ENCODE measurements at places on chromosomes 1 and 21. TPM values are rescaled to one million over a fixed set of nuclear protein-coding genes. Genes with fewer than 3 reads are reported as not detected.

GRCh38 chr1:61079898-61080336 lies 2.4 kb upstream of the NFIA start:
- peaks cover 27% of the 10 kb centered on the region for H3K4me1 ChIP-seq
- no peaks in the 10 kb centered on the region for H3K36me3 ChIP-seq
- peak overlapping the region; percentile 39 for H3K4me3 ChIP-seq
- DNase-seq = peak; percentile 82

DNA sequence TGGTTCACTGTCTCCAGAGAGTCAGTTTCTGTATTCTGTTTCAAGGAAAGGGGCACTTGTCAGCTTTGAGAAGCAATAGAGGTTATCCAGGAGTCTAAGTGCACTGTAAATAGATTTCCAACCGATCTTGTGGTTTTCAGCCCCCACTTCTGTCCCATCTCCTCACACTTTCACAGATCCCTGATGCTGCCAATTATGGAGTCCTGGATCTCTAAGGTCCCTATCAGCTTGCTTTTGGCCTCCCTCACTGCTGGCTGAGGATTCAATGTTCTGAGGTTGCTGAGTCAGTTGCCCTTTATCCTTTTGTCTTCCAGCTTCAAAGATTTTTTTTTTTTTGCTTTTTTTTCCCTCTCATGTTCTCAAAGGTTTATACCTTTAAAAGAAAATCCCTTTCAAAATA lies 98.4 kb downstream of the DIRAS3 start:
- H3K4me3 ChIP-seq = no peak overlapping the region
- no peaks in the 10 kb centered on the region for H3K36me3 ChIP-seq
- no peak overlapping the region for H3K27ac ChIP-seq

DNA sequence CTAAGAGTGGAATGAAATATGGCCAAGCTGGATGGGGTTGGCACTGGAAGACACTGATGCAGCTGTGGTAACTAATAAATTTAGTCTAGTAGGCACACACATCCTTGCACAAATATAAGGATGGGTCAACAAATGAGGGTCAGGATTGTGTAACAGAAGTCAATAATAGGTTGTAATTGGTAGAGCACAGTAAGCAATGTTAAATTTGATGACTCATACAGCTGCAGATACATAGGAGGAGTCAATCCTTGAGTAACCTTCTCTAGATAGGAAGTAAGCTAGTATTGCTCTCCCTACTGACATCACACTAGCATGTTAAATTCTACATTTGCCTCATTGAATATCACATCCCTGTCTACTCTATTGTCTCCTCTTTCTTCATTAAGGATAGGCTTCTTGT lies 332.1 kb downstream of the PTPRC start:
- H3K4me3 ChIP-seq = no peak overlapping the region
- no peak for DNase-seq
- no peaks in the 10 kb centered on the region for H3K27me3 ChIP-seq
- no peaks in the 10 kb centered on the region for H3K4me1 ChIP-seq

- DNase-seq = no peak
- no peaks in the 10 kb centered on the region for H3K36me3 ChIP-seq
- peaks cover 17% of the 10 kb centered on the region for H3K4me1 ChIP-seq
- no peak overlapping the region for H3K4me3 ChIP-seq
- no peaks in the 10 kb centered on the region for H3K27me3 ChIP-seq
- peak overlapping the region; percentile 35 for H3K27ac ChIP-seq
Observed at GRCh38 chr1:39852214-39852791, 31.0 kb downstream of the TRIT1 start.

- H3K27ac ChIP-seq = no peak overlapping the region
- DNase-seq = no peak
- no peaks in the 10 kb centered on the region for H3K36me3 ChIP-seq
- H3K27me3 ChIP-seq = no peaks in the 10 kb centered on the region
- no peaks in the 10 kb centered on the region for H3K4me1 ChIP-seq
- H3K4me3 ChIP-seq = no peak overlapping the region
Observed at GRCh38 chr1:62978741-62979140, 194.8 kb downstream of the ATG4C start.

GRCh38 chr21:27713154-27714109 lies 746.5 kb upstream of the ADAMTS5 start:
- H3K27ac ChIP-seq = peak overlapping the region; percentile 50
- no peak overlapping the region for H3K4me3 ChIP-seq

DNA sequence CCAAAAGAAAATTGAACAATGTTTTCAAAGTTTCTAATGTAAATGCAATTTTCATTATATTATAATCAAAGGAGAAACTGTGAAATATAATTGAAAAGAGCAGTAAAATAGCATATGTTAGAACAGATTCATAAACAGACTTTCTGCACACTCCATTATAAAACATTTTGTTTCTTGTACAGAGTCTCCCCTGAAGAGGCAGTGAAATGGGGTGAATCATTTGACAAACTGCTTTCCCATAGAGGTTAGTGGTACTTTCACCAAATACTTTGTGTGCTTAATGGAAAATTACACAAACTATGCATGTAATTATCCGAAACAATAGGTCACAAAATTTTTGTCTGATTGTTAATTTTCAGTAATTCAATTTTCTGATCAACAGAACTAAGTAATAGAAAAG lies 1.9 kb downstream of the RGS18 start:
- no peak overlapping the region for H3K4me3 ChIP-seq
- no peaks in the 10 kb centered on the region for H3K27me3 ChIP-seq
- H3K36me3 ChIP-seq = no peaks in the 10 kb centered on the region
- H3K4me1 ChIP-seq = no peaks in the 10 kb centered on the region
- no peak overlapping the region for H3K27ac ChIP-seq

- no peak overlapping the region for H3K27ac ChIP-seq
- H3K36me3 ChIP-seq = no peaks in the 10 kb centered on the region
- DNase-seq = no peak
- H3K4me3 ChIP-seq = no peak overlapping the region
Observed at GRCh38 chr1:160621633-160622413, 25.0 kb downstream of the SLAMF1 start.

DNA sequence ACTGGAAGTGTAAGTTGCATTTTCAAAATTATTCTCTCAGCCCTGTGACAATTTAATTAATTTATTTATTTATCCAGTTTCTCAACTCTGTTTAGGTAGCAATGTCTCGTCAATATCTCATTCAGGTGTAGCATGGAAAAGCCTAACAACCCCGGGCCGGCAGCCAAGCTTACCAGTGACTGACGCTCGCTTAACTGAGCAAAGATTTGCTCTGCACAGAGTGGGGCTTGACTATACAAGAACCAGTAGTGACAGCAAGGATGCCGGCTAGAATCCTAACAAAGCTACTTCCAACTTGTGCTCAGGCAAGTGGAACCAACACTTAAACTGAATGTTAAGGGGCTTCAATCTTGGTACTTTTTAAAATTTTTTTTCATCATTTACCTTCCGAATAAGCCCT lies 80.9 kb upstream of the ESRRG start:
- no peaks in the 10 kb centered on the region for H3K27me3 ChIP-seq
- no peaks in the 10 kb centered on the region for H3K36me3 ChIP-seq
- H3K4me1 ChIP-seq = no peaks in the 10 kb centered on the region
- no peak for DNase-seq
- no peak overlapping the region for H3K27ac ChIP-seq

The CD244 gene
- total RNA-seq = not detected

The HUNK gene
- total RNA-seq = 4.6 TPM

The CACNA1S gene
- total RNA-seq = not detected

The DCST1 gene
- not detected for total RNA-seq

The DDR2 gene
- 33.3 TPM for total RNA-seq

The TPTE gene
- total RNA-seq = not detected

The ZNF670 gene
- total RNA-seq = 2.5 TPM

The CTNNBIP1 gene
- total RNA-seq = 14.3 TPM

The BGLAP gene
- 2.1 TPM for total RNA-seq

The CHRNB2 gene
- total RNA-seq = 0.32 TPM

Measured in transverse colon (tissue), 4 donors.